ENCODE measurements at places on chromosomes 7 and 10. TPM values are rescaled to one million over a fixed set of nuclear protein-coding genes. Genes with fewer than 3 reads are reported as not detected.

The RSU1 gene
- 96.4 TPM for total RNA-seq

GRCh38 chr7:24587853-24588252 is 14.6 kb downstream of the PALS2 start:
- peak; percentile 28 for DNase-seq

The C10orf53 gene
- total RNA-seq = not detected

DNA sequence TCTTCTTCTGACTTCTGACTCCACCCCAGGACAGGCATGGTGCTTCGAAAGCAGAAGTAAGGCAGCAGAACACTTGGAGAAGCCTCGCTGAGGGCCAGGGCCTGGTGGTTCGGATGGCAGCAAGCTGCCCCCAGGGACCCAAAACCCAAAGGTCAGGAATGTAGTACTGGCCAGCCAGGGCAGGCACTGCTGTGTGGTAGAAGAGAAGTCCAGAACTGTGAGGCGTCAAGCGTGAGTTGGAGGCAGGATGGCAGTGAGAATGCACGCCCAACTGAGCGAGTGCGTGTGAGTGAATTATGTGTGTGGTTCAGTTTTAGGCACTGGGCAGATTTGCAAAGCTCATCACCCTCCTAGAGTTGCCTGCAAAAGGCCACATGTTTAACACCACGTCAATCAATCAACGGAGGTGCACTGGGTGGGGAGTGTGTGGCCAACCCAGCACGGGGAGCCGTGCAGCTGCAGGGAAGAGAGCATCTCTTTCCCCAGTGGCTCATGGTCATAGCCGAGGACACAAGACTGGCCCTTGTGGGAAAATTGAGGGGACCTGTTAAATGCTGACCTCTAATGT is 144.3 kb downstream of the KCNMA1 start:
- DNase-seq = no peak

The CTAGE8 gene
- total RNA-seq = 0.17 TPM

The ZNF425 gene
- total RNA-seq = 6.3 TPM

The GARIN1A gene
- 0.63 TPM for total RNA-seq

The GALNT17 gene
- not detected for total RNA-seq
